Breast epithelium (tissue), 4 donors: ENCODE measurements at places on chromosomes 6 and 20. TPM values are rescaled to one million over a fixed set of nuclear protein-coding genes. Genes with fewer than 3 reads are reported as not detected.
A peak's percentile ranks its signal among the peaks of the same experiment; 100 is the strongest.

GRCh38 chr6:41651962-41652657 is 13.8 kb downstream of the MDFI start:
- DNase-seq, result peak; percentile 28

- DNase-seq, result no peak
These were observed 670.7 kb downstream of the UTRN start for GRCh38 chr6:144955859-144956258.

GRCh38 chr6:22294301-22294700 is 2.5 kb downstream of the PRL start:
- DNase-seq, result no peak

The DXO gene
- 28.4 TPM for total RNA-seq

DNA sequence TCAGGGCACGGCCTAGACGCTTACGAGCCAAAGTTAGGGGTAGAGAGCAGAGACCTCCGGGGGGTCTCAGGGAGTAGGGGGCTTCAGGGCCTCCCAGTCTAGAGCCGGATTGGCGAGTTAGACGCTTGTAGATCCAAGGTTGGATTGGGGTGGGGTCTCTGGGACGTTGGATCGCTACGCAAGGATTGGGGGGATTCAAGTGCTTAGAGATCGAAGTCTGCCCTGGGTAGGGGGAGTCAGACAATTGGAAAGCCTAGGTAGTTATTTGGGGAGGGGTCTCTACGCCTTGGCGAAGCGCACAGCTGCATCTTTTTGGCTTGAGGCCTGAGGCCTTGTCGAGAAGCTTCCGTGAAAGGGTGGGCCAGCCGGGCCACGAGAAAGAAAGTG is 469 bp downstream of the STX16 start:
- no peak for DNase-seq
